GM12892 (cell line): ENCODE measurements at places on chromosomes 11 and 22.
A peak's percentile ranks its signal among the peaks of the same experiment; 100 is the strongest.

DNA sequence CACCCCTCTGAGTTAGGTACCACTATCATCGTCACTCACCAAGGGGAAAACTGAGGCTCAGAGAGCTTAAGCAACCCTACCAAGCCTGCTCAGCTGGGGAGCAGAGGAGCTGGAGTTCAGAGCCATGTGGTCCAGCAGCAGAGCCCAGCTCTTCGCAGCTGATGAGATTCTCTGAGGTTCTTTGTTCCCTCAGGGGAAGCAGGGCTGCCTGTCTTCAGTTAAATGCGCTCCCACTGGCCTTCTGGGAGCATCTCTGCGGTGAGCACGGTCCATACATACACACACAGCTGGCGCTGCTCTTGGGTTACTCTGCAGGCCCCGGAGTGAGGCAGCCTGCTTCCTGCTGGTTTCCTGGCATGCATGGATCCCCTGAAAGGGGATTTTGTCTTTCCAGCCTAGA lies 5.2 kb upstream of the PTGDR2 start:
- DNase-seq = no peak

- DNase-seq = no peak
These were observed 14.1 kb downstream of the RPS13 start for GRCh38 chr11:17063171-17064002.

GRCh38 chr11:84322211-84322610 lies 1036.0 kb upstream of the CCDC90B start:
- no peak for DNase-seq

DNA sequence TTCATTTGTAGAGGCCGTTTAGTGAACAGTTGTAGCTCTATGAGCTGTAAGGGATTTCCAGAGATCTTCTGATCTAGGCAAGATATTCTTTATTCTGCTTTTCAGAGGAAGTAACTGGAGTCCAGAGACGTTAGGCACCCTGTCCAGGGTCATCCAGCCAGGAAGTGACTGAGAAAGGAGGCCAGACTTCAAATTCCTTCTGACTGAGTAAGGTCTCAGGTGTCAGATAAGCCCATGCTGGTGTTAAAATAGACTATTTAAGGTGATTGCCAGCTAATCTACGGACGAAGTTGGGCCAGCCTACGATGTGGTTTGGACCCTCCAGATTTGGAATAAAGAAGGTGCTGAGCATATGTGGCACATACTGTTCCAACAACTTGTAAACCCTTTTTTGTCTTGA lies 54.6 kb downstream of the GRIK4 start:
- no peak for DNase-seq

DNA sequence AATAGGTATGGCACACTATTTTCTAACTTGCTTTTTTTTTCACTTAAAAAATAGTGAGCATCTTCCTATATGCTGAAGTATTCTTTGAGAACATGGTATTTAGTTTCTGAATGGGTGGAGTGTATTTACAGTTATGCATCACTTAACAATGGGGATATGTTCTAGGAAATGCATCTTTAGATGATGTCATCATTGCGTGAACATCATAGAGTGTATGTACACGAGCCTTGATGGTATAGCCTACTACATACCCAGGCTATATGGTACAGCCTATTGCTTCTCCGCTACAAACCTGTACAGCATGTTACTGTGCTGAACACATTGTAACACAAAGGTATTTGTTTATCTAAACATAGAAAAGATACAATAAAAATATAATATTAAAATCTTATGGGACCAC lies 124.3 kb upstream of the ASPHD2 start:
- no peak for DNase-seq

DNA sequence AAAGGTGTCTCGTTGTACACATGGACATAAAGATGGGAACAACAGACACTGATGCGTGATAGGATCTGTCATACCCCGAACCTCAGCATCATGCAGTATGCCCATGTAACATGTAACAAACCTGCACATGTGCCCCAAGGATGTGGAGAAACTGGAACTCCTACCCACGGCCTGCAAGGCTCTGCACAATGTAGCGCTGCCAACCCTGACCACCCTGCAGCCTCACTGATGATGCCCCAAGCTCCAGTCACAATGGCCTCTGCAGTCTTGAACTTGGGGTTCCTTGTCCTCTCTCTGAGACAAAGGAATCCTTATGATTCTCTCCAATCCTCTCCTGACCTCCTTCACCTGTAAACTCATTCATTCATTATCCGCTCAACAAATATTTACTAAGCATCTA lies 14.2 kb downstream of the LMO1 start:
- no peak for DNase-seq

GRCh38 chr11:78868563-78868962 lies 293.9 kb upstream of the NARS2 start:
- no peak for DNase-seq

- no peak for DNase-seq
These were observed 54.1 kb downstream of the BRD1 start for GRCh38 chr22:49773531-49773930.

DNA sequence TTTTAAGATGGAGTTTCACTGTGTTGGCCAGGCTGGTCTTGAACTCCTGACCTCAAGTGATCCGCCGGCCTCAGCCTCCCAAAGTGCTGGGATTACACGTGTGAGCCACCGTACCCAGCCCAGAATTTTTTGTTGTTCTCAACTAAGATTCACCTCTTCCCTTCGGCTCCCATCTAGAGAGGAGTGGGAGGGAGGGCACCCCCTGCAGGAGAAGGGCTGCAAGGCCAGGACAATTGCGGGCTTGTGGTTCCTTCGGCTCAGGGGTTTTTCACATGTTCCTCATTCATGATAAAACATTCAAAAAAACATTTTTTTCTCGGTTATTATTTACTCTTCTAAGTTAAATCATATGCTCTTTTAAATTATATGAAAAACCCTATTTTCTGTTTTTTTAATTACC lies 201.1 kb upstream of the LRRC4C start:
- DNase-seq = no peak

DNA sequence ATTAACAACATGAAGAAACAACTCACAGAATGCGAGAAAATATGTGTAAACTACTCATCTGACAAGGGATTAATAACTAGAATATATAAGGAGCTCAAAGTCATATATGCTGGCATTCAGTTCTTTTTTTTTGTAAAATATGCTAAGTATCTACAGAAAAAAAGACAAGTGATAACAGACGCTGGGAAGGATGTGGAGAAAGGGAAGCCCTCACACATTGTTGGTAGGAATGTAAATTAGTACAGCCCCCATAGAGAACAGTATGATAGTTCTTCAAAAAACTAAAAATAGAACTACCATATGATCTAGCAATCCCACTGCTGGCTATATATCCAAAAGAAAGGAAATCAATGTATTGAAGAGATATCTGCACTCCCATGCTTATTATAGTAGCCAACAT lies 13.8 kb downstream of the GAB2 start:
- no peak for DNase-seq

DNA sequence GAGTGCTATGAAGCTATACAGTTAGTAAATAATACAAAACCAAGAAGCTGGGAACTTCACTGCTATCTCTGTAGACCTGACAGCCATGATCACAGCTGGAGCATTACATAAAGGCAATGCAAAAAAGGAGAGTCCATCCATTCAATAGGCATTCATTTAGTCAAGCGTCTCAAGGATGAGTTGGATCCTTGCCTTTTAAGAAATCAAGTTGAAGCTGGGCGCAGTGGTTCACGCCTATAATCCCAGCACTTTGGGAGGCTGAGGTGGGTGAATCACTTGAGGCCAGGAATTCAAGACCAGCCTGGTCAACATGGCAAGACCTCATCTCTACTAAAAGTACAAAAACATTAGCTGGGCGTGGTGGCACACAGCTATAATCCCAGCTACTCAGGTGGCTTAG lies 48.1 kb upstream of the ALKBH3 start:
- DNase-seq = no peak

- DNase-seq = no peak
These were observed 52.5 kb upstream of the SUSD2 start for GRCh38 chr22:24128631-24129262.

DNA sequence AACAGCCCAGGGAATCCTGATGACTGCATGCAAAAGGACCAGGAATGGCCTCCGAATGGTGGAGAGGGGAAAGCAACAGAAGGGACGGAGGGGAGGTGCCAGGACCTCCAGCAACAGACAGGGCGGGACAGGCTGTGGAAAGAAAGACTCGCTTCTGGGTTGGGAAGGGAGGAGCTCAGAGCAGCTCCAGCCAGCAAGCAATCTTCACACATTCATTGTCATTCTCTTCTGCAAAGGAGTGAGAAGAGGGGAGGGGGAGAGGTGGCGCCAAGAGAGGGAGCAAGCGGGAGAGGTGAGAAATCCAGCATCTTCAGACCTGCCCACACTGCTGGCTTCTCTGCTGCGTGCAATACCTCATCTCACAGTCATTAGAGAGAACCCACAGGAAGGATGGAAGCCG lies 509.0 kb downstream of the BUD13 start:
- no peak for DNase-seq

GRCh38 chr22:32961497-32961896 lies 96.7 kb downstream of the SYN3 start:
- DNase-seq = no peak

DNA sequence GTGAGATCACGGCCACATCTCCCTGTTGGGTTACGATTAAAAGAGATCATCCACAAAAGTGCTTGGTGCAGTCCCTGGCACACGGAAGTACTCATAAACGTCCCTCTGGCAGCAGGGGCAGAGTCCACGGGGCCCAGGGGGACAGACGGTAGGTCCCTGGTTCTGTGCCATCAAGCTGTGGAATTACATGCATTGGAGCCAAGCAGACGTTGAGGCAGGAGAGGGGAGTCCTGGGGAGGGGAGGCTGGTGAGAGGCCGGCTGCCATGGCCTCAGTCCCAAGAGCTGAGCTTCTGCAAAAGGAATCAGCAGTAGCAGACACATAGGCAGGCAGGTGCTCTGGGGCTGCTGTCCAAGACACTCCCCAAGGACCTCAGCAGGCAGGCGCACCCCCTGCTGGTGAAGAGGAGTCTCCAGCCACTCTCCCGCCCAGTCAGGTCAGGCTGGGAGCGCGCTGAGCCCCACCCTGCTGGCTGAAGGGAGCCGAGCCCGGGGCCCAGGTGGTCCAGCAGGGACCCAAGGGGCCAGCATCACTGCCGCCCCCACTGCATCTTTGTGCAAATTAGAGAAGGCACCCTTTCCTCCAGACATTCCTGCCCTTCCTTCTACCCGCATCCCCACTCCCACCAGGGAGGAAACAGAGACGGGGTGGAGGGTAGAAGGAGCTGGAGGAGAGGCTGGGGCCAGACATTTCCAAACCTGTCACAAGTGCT lies 7.6 kb upstream of the KCTD17 start:
- peak; percentile 93 for DNase-seq

DNA sequence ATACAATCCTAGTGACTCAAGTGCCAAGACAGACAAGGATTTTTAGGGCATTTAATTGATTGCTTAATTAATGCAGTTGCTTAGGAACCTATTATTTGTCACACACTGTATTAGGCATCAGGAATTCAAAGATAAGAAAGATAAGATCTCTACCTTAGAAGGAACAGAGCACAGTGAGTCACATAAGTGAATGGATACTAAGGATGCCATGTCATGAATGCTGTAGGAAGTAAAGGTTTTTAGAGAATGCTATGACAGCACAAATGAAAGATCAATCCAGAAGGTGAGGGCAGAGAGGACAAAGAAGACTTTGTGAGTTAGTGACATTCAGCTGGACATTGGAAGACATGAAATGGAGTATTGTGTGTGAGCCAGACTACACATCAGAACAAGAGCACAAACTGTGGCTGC lies 147.9 kb upstream of the DDI1 start:
- DNase-seq = no peak

DNA sequence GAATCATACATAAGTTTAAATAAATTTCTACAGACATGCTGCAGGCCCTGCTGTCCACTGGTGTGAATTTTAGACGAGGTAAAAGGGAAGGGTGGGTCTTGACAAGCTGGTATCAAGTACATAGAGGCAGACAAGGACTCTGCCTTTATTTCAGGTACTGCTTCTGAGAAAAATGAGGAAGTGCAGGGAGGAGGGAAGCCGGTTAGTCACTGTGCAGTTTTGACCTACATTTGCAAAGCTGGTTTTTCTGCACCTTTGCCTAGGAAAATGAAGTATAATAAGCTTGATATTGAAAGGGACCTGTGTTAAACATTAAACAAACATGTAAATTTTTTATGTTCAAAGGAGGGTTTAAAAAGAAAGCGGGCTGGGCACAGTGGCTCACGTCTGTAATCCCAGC lies 24.6 kb downstream of the TMEM45B start:
- DNase-seq = no peak

GRCh38 chr11:121270001-121270678 lies 22.4 kb upstream of the SC5D start:
- DNase-seq = no peak

DNA sequence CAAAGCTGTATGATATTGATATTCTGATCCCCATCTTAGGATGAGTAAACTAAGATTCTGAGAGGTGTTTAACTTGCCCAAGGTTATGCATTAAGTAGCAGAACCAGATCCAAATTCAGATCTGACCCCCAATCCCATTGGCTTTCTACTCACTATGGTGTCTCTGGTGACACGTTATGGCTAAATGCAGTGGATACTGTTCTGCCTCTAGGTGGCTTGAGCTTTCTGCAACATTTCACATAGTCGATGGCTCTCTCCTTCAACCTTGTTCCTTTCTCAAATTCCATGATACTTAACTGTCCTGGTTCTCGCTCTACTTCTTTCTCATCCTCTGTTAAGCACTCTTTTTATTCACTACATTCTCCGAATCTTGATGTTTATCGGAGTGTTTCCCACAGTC lies 9.4 kb downstream of the C11orf97 start:
- DNase-seq = no peak

- DNase-seq = no peak
These were observed 686.6 kb upstream of the FAT3 start for GRCh38 chr11:91538065-91538464.

- no peak for DNase-seq
These were observed 76.9 kb downstream of the KCNJ1 start for GRCh38 chr11:128790196-128790595.

GRCh38 chr11:69088676-69089146 lies 40.0 kb downstream of the TPCN2 start:
- DNase-seq = peak; percentile 93

DNA sequence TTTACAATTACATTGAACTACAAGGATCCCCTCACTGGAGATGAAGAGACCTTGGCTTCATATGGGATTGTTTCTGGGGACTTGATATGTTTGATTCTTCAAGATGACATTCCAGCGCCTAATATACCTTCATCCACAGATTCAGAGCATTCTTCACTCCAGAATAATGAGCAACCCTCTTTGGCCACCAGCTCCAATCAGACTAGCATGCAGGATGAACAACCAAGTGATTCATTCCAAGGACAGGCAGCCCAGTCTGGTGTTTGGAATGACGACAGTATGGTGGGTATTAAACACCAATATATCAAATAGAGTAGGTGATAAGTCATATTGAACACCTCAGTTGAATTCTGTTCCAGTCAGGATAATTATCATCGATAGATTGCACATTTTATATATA lies 4.4 kb downstream of the FBXO7 start:
- DNase-seq = no peak

GRCh38 chr22:40726514-40726913 lies 47.2 kb downstream of the MCHR1 start:
- DNase-seq = no peak

GRCh38 chr22:45317551-45318167 lies 7.9 kb downstream of the FAM118A start:
- no peak for DNase-seq
